ENCODE measurements at places on chromosomes 2 and 18.

- DNase-seq, result no peak
Measured at GRCh38 chr2:217698691-217699090, 304.1 kb downstream of the TNS1 start.

GRCh38 chr2:219175928-219176817 lies 552 bp downstream of the CNPPD1 start:
- DNase-seq, result no peak

GRCh38 chr18:48820483-48821250 lies 130.1 kb downstream of the SMAD7 start:
- DNase-seq, result no peak

DNA sequence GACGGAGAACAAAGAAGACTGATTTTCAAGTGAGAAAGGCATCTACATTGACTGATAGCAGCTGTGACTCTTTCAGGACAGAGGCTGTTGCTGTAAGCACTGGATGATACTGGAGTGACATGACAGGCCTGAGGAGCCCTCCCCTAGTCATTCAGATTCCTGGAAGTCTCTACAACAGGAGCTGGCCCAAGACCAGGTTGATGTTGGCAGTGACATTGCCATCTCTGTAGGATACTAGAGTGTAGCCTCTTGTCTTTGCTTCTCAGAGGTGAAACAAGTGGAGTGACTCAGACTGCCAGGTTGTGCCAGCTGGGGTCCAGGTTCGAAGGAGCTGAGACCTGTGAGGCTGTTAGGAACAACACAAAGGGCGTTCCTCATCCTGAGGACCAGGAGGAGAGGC lies 44.7 kb upstream of the SH3RF3 start:
- DNase-seq, result no peak

- no peak for DNase-seq
Measured at GRCh38 chr2:7449298-7449697, 532.1 kb downstream of the RNF144A start.

GRCh38 chr18:49021076-49021432 lies 70.3 kb upstream of the SMAD7 start:
- DNase-seq, result no peak
